G401 (cell line): ENCODE measurements at places on chromosomes 6 and 20.

DNA sequence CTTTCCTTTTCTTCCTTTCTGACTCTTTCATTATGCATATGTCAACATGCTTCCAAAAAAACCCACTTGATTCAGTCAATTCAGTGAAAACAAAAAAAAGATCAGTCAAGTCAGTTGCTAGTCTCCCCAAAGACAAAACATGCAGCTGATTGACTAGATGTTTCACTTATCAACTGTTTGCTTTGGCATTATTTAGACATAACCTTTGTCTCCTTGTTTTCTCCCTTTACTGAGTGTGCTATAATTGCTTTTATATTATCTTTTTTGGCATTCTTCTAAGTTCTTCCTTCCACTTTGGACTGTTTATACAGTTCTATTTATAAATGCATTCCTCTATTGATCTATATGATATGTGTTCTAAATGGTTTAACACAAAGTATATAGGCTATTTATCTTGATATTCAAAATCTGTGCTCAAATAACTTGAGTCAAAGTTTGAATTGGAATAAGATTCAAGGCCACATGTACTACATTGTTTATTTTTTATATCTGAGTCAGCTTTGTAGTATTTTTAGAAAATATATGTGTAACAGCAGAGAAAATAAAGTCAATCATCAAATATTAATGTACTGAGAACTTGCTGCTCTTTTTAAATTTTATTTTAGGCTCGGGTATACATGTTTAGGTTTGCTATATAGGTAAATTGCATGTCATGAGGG lies 260.5 kb downstream of the CENPW start:
- no peak for DNase-seq

DNA sequence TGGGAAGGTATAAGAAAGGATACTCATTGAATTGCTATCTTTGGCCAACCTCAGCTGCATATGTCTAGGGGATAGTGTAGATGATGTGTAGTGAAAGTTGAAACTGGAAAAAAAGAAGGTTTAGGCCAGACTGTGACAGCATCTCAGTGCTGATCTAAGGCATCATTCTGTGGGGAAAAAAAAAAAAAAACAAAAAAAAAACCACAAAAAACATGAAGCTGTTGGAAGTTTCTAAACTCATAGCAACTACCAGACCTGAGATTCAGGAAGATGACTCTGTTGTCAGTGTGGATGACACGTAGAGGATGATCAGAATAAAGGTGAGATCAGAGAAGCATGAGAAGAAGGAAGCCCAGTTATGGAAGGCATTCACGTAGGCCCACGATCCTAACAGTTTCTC lies 100.8 kb upstream of the CNKSR3 start:
- DNase-seq, result no peak

DNA sequence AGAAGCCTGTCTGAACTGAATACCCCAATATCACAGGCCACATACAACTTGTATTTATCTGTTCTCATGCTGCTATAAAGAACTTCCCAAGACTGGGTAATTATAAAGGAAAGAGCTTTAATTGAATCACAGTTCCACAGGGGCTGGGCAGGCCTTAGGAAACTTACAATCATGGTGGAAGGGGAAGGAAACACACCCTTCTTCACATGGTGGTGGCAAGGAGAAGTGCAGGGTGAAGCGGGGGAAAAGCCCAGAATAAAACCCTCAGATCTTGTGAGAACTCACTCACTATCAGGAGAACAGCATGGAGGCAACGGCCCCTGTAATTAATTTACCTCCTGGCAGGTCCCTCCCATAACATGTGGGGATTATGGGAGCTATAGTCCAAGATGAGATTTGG lies 50.3 kb upstream of the FNDC1 start:
- no peak for DNase-seq

DNA sequence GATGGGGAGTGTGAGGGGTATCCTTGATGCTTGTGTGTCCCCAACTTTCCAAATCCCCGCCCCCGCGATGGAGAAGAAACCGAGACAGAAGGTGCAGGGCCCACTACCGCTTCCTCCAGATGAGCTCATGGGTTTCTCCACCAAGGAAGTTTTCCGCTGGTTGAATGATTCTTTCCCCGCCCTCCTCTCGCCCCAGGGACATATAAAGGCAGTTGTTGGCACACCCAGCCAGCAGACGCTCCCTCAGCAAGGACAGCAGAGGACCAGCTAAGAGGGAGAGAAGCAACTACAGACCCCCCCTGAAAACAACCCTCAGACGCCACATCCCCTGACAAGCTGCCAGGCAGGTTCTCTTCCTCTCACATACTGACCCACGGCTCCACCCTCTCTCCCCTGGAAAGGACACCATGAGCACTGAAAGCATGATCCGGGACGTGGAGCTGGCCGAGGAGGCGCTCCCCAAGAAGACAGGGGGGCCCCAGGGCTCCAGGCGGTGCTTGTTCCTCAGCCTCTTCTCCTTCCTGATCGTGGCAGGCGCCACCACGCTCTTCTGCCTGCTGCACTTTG lies at the start of gene TNF:
Gene TNF (plus strand): TSS at position 231 of the 567 bp plus-strand sequence. CDS start 177 bp downstream, at position 408.
- DNase-seq, result no peak

DNA sequence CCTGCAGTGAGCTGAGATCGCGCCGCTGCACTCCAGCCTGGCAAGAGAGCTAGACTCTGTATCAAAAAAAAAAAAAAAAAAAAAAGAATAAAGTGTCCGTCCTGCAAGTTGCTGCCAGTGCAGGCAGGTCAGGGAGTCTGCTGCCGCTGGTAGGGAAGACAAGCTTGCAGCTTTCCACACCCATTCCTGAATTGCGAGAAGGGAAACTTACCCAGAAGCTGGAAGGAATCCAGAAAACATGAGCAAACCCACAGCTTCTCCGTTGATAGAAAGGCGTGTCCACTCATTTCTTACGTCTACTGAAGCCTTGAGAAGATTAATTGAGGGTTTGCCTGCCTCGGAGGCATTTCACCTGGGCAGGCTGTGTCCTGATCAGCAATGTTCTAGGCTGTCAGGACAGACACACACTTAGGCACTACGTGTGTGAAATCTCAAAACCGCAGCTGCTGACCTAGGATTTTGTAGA lies 61.6 kb upstream of the DSP start:
- no peak for DNase-seq
